ENCODE measurements at places on chromosomes 2 and 18.
A peak's percentile ranks its signal among the peaks of the same experiment; 100 is the strongest.

- no peak for DNase-seq
These were observed 2.4 kb upstream of the MALT1 start for GRCh38 chr18:58668897-58669296.

- no peak for DNase-seq
These were observed 103.2 kb downstream of the CTIF start for GRCh38 chr18:48641981-48642380.

DNA sequence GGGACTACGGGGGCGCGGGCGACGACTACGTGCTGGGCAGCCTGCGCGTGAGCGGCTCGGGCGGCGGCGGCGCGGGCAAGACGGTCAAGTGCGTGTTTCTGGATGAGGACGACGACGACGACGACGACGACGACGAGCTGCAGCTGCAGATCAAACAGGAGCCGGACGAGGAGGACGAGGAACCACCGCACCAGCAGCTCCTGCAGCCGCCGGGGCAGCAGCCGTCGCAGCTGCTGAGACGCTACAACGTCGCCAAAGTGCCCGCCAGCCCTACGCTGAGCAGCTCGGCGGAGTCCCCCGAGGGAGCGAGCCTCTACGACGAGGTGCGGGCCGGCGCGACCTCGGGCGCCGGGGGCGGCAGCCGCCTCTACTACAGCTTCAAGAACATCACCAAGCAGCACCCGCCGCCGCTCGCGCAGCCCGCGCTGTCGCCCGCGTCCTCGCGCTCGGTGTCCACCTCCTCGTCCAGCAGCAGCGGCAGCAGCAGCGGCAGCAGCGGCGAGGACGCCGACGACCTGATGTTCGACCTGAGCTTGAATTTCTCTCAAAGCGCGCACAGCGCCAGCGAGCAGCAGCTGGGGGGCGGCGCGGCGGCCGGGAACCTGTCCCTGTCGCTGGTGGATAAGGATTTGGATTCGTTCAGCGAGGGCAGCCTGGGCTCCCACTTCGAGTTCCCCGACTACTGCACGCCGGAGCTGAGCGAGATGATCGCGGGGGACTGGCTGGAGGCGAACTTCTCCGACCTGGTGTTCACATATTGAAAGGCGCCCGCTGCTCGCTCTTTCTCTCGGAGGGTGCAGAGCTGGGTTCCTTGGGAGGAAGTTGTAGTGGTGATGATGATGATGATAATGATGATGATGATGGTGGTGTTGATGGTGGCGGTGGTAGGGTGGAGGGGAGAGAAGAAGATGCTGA, 1.4 kb downstream of the SOX11 start:
- DNase-seq: no peak

GRCh38 chr18:2971741-2972552, 41.0 kb downstream of the LPIN2 start:
- DNase-seq: peak; percentile 84

DNA sequence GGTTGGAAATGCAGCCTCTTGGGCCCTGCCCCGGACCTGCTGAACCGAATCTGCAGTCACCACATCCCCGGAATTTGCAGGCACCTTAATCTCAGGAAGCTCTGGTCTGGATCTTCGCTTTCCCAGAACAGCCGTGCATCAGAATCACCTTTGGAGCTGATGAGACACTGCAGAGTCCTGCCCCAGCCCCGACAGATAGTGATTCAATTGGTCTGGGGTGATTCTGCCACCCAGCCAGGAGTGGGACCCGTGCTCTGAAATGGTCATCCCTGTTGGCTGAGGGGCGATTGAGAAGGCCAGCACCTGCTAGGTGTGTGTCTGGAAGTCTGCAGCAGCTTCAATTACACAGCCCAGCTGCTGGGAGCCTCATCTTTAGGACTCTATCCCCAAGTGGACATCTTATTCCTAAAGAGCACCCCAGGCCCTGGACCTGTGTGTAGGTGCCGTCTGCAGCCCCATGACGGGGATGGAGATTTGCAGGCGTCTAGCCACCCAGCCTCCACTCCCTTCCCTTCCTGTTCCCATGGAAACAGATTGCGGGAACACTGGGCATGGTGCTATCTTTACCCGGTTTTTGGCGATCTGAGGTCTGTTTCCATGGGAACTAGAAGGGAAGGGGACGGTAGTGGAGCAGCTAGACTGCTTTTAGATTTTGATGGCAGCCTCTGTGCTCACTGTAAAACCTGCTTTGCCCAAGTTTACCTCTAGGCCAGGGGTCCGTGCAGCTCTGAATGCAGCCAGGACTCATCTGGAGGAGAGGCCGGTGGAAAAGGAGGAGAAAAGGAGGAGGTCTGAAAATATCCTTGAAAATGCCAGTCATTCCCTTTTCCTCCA, 156.1 kb downstream of the LDLRAD4 start:
- no peak for DNase-seq

GRCh38 chr2:131543385-131543891, 15.8 kb downstream of the CCDC74A start:
- DNase-seq: no peak

DNA sequence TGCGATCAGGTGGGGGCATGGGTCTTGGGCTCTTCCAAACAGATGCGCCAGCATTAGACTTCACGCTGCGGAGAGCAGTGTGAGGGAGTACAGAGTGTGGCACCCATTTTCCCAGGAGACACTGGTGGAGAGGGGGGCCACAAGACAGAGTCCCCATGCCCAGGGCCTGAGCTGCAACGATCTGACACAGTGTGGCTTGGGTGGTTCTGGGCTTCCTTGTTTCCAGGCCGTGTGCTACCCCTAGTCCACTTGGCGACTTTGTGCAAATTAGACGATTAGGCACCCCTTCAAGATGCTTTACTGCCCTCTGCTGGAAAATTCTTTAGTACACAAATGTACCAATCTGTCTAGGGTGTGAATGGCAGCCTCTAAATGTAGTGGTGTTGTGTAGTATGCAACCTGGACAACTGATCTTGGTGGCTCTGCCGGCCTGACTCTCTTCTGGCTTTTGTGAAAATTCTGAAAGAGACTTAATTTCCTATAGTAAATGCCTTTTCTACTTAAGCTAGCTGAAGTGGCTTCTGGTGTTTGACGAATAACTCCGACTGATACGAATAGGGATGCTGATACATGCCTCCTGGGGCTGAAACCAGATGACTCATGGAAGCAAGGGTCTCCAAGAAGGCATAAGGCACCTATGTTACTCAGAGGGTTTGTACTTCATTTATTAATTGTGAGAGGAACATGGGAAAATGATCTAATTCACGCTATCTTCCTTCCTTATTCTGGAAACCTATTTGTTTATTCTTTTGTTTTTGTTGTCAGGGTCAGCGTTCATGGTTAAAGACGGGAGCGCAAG, 92.3 kb upstream of the SMAD2 start:
- peak; percentile 78 for DNase-seq

DNA sequence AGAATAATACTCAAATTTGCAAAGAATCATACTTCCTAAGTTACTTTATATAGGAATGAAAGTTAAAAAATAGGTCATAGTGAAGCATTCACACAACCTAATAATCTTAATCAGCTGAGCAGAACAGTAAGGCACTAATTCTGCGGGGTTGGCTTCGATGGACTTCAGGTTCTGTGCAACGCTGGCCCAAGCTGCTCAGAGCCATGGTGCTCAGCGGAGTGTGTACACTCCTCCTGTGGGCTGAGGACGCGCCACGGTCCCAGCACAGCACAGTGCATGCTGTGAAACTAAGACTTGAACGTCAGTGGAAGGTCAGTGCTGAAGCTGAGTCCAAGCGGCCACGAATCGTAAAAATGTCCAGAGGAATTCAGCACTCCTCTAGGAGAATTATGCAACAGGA, 66.7 kb downstream of the MYT1L start:
- DNase-seq: no peak

DNA sequence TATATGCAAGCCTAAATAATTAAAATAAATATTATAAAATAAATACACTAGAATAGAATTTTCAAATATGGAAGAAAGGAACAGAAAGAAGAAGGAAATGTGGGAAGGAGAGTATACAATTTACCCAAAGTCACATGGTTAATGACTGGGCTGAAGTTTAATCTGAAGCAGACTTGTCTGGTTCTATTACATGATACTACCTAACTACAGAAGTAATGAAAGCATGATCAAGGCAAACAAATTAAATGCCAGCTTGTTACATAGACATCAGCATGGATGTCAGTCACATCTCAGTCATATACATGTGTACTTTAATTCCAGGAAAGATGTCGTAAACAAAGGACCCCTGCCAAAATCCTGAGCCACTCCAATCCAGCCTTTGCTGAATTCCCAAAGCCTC, 1060.8 kb downstream of the CNTNAP5 start:
- DNase-seq: no peak

DNA sequence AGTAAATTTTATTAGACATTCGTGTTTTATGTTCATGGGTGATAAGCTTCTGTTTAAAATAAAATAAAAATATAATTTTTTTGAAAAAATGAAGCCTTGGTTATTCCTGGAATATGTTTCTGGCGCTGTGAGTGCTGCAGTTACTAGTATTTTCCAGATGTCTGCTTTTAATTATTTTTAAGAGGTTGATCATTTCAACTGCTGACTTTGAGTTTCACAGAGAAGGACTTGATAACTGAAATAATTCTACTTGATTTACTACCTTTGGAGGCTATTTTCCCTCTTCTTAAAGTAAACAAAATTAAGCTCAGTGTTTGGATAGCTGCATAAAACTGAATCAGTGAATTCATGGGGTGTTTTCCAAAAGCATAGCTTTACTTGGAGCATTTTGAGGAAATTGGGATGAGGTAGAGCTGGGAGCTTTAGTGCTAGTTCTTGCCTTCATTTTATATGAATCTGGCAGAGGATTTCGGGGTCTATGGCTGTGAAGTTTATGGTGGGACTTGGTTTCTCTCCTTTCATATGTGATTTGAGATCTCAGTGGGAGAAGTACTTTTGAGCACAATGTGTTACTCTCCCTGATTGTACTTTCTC, 666.5 kb downstream of the DCDC2C start:
- DNase-seq: no peak

- no peak for DNase-seq
These were observed 185.0 kb downstream of the TMEM18 start for GRCh38 chr2:492178-492577.

DNA sequence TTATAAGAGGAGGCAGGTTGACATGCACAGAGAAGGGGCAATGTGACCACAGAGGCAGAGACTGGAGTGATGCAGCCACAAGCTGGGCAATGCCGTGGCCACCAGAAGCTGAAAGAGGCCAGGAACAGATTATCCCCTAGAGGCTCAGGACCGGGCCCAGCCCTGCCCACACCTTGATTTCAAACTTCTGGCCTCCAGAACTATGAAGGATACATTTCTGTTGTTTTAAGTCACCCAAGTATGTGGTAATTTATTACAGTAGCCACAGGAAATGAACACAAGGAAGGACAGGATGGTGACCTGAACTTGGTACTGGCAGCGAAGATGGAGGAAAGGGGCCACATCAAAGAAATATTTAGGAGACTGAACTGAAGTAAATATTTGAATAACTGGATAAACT, 66.8 kb upstream of the RIOK3 start:
- no peak for DNase-seq

DNA sequence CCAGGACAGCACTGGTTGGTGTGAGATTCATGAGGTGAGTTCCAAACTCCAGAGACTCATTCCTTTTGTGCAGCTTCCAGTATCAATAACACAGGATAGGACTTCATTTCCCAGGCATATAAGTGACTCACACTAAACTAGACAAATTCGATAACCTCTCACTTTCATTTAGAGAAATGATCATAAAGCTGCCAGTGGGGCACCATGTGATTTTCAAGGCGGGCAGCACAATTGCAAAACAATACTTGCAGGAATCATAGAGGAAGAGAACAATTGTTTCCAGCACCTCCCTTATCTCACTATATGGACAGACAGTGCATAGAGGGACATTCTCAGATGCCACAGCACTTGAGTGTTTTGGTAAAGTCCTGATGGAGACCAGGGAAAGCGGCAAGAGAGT, 31.3 kb upstream of the DNAH7 start:
- no peak for DNase-seq

- no peak for DNase-seq
These were observed 87.2 kb downstream of the UXS1 start for GRCh38 chr2:106106622-106107508.

- no peak for DNase-seq
These were observed 557.8 kb downstream of the SUCLG1 start for GRCh38 chr2:83901317-83901716.

DNA sequence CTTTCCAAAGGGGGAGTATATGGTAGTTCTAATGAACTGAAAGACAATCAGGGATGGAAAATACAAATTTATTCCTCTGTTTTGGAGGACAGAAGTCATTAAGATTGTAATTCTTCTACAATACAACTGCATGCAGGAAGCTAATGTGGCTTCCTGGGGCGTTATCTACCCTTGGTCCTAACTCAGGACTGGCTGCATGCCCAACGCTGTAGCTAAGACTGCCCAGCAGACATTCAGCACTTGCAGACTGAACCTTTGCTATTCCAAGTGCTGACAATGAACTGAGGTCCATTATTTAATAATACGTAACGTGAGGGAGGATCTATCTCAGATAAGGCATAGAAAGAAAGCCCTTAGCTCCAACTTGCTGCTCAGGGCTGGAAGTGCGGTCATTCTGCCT, 53.2 kb downstream of the ZAP70 start:
- no peak for DNase-seq

DNA sequence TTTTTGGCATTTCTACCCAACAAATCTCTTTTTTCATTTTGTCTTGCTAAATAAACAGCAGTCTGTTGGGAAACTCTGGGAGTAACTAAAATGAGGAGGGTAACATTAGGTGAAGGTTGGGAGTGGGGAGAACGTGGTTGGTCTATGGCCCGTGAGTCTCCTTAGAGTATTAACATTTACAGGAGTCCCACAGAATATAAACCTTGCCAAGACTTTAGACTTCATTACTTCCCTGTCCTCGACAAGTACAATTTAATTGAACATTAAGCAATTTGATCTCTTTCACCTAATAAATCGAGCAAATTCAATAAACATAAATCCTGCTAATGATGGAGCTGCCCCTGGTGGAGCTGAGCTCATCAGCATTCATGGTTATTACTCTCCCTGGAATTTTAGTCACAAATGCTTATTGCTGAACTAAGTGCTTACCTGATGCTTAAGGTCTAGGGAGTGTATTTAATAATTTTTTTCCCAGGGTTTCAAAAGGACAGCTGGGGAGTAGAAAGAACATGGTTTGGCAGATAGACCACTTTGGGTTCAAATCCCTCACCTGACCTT, 95.1 kb upstream of the RASGRP3 start:
- no peak for DNase-seq
